ENCODE measurements at places on chromosomes 6 and 20.

- no peak for DNase-seq
Observed at GRCh38 chr6:130293800-130294199, 71.0 kb upstream of the SAMD3 start.

DNA sequence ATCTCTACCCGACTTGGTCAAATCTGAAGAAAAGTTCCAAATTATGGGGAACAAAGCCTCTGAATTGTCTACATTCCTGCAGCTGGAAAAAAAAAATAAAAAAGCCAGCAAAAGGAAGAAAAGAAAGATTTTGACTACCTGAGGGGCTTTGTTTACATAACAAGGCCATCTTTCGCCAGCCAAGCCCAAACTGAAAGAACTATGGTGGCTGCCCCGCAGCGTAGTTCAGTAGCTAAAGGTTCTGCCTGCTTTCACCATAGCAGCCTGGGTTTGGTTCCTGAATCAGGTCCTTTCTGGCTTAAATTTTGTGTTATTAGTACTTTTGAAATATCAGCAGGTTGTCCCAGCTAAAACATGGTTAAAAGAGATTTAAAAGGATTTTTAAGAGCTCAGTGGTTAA, 35.4 kb downstream of the ZNF133 start:
- no peak for DNase-seq

DNA sequence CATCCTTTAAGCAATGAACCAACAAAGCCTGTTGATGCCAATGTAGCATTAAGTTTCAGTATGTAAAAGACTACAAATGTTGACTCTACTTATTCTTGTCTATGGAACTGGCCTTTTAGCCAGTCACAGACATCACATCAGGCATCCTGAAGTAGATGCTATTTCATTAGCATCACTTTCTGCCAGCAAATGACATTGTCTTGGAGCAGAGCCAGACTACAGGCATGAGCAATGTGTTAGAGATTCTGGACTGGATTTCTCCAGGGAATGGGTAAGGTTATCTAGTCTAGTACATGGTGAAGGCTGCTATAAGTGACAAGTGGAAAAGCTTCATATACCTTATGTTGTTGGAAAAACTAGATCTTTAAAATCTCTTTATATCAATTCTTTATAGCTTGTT, 142.9 kb downstream of the ADGRB3 start:
- DNase-seq = peak; percentile 71

DNA sequence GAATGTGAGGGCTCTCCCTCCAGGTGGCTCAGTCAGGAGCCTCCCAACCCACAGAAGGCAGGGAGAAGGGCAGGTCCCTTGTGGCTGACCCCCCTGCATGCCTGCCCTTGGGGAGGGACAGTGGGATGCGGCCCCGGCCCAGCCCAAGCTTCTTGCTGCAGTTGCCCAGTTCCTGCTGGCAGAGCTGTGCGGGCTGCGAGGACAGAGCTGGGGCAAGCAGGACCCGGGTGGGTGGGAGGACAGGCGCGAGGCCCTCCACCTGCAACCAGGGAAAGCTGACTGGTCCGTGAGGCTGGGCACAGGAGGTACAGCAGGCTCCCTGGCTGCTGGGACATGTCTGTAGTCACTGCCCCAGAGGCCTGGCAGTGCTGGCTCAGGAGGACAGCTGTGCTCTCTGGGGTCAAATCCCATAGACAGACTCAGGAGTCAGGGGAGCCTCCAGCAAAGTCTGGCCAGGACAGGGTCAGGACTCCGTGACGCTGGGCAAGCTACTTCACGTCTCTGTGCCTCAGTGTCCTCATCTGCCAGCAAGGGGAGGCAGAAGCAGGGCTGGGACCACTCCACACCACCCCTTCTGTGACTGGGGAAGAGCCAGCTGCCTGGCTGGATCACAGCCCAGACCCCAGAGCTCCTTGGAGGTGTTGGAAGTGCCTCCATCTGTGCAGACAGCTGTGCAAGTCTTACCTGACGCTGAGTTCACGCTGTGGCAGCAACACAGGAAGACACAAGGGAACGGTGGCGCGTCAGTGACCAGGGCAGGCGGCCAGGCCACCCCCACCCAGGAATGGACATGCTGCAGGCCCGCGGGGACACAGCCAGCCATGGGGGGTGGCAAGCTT, 13.0 kb downstream of the UCKL1 start:
- no peak for DNase-seq

GRCh38 chr6:14326774-14327173, 209.2 kb downstream of the CD83 start:
- no peak for DNase-seq

GRCh38 chr6:52138284-52138683, 47.9 kb upstream of the IL17A start:
- no peak for DNase-seq

DNA sequence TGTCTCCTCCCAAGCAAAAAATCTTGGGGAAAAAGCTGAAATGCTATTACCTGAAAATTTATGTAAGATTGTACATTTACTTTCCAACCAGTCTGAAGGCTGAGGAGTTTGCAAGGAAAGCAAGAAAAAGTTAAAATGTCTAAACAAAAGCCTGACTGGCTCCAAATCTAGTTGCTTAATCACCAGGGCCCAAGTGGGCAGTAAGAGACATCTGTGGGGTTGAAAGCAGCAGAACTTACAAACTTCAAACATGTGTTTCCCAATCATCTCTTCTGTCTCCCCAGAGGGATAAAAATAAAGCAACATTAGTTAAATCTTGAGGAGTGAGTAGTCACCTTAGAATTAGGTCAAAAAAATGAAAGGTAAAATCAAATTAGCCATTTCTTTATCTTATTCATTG, 98.6 kb downstream of the OGFRL1 start:
- no peak for DNase-seq

- DNase-seq = no peak
Observed at GRCh38 chr6:149247385-149247763, 70.1 kb upstream of the TAB2 start.

DNA sequence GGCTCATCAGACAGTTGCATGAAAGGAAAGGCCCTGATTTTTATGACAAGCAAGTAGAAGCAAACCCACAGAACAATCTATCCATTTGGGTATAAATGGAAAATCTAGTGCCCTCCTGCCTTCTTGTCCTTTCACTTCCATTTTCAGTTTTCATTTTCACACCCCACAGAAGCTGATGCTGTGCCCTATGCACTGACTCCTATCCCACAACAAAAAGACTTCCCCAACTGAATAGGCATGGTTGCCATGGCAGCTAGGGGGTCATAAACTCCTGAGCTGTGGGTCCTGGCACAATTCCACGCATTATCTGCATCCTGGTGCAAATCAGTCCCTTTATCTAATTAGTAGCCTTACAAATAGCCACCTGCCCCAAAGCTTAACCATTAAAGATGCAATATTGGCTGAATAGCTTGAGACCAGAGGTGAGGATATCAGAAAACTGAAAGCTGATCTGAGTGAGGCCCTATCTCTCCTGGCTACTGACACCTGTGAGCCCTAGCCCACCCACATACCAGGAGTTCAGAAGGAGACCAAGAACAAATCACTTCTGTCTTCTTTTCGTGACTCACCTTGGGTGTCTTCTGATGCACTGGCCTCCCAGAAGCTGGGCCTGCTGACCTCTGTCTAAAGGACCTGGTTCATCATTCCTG, 34.9 kb upstream of the HEY2 start:
- no peak for DNase-seq

DNA sequence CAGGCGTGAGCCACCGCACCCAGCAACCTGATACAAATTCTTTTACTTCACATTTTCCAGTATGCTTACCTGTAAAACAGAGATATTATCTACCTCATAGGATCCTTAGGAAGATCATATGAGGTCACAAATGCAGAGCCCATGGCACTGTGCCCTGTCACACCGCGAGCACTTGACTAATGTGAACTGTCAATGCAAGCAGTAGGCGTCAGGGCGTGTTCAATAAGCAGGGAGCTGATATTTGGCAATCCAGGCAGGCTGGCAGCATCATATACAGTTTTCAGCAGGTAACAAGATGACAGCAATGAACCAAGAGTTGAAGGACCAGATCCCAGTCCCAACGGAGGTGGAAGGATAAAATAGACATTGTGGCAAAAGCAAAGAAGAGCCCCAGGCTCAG, 14.6 kb upstream of the ARID1B start:
- no peak for DNase-seq

GRCh38 chr20:33781133-33781532, 30.0 kb upstream of the CHMP4B start:
- DNase-seq = no peak

- DNase-seq = no peak
Observed at GRCh38 chr6:53239526-53239925, 90.9 kb upstream of the GCM1 start.

GRCh38 chr6:169406034-169406433, 152.4 kb upstream of the THBS2 start:
- DNase-seq = no peak

DNA sequence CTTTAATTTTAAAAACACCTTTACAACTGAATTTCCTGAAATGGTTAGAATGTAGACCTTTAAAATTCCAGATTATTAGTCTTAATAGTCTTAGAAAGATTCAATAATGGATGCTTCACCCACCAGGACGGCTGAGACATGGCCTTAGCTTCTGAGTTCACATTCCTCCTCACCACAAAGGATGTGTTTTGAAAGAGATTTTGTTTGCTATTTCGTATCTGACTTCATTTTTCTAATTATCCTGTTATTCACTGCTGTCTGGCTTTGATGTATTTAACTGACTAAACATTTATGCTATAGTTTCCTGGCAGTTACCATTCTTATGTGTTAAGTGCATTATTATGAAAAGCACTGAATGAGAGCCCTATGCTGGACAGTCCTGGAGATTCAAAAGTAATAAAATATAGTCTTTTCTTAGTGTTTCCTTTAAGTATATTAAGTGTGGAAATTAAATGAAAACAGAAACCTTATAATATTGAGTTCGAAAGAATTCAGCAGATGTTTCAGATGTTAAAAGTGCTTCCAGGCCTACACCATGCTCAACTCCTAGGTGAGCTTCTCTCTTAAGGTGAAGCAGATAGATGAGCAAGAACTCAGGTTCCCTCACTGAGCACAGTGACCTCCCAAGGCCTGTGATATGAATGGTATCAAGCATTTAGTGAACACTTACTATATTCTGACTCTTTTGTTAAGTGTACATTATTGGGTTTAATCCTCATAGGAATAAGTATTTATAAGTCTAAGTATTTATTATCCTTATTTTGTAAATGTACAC, 40.3 kb downstream of the MAP3K4 start:
- no peak for DNase-seq

DNA sequence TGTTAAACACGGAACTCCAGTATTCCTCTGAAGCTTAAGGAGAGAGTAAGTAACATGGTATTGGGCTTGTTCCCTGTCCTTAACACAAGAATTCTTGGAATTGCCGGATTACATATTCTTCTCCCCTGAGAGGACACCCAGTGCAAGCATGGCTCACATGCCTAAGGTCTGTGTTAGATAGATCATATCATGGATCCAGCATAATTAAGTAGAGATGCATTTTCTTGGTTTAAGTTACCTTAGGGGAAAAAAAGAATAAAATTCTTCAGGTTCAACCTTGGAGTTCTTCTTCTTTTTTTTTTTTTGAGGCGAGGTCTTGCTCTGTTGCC, 53.9 kb downstream of the AKAP12 start:
- DNase-seq = no peak

DNA sequence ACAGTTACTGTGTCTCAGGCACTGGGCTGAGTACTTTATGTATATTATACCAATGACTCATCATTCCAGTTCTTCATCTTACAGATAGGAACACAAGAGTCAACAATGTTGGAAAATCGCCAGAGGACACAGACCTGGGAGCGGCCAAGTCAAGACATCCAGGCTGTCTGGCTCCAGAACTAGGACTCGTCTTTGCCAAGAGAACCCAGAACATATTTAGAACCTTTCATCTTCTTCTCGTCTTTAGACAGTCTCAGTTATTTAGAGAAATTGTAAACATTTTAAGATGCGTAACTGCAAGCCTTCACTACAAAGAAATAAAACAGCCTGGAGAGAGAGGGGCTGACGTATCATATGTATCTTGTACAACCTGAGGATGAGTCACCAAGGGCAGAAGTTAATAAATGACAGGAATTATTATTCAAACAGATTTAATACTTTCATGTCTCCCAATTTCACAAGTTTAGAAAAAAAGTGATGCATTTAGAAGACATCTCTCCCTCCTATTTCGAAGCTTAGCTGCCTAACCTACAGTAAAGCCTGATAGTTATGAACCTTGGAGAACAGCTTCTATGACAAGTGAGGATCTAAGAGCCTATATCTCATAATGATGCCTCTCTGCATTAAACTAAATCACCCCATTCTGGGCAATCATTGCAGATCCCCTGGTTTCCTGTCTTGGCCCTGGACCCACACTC, 43.4 kb downstream of the SLC22A3 start:
- DNase-seq = no peak

GRCh38 chr6:142728364-142728763, 216.6 kb downstream of the HIVEP2 start:
- no peak for DNase-seq

DNA sequence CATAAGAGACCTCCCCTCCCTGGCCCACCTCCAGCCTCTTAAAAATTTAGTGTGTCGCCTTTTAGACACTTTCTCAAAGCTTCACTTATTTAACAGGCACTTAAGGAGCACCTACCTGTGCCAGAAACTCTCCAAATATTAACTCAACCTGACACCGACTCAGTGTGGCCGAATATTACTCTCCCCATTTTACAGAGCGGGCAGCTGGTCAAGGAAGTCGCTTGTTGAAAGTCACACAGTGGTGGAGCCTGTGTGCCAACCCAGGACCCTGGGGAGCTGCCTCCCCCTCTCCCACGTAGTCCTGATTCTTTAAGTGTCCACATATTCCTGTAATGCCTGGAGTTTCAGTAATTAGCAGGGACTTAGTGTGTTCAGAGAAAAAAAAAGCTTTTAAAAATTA, 1.0 kb upstream of the PMEPA1 start:
- no peak for DNase-seq

GRCh38 chr6:37460805-37461204, 27.8 kb downstream of the CMTR1 start:
- no peak for DNase-seq

- DNase-seq = no peak
Observed at GRCh38 chr6:158313989-158314388, 1.7 kb downstream of the TULP4 start.

DNA sequence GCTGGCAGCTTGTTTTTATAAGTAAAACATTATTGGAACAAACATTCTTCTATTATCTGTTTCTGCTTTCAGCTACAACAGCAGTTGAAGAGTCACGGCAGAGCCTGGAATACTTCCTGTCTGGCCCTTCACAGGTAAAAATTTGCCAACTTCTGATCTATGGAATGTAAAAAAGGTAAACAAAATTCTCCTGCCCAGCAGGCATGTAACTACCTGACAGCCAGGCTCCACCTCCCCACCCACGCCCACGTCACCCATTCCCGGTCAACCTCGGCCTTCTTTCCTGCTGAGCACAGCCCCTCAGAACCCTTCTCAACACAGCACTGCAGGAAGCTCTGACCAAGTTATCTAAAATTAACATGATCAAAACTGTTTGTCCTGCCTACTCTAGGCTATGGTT, 166.0 kb downstream of the DLL1 start:
- DNase-seq = no peak

GRCh38 chr6:44856479-44856878, 469.0 kb downstream of the CDC5L start:
- no peak for DNase-seq

GRCh38 chr6:8760951-8761350, 325.6 kb upstream of the SLC35B3 start:
- DNase-seq = no peak
